T1000 (cell line): ENCODE measurements at places on chromosomes 7 and 10.

GRCh38 chr10:133269367-133269766 is 7.3 kb downstream of the ADAM8 start:
- no peak for DNase-seq

DNA sequence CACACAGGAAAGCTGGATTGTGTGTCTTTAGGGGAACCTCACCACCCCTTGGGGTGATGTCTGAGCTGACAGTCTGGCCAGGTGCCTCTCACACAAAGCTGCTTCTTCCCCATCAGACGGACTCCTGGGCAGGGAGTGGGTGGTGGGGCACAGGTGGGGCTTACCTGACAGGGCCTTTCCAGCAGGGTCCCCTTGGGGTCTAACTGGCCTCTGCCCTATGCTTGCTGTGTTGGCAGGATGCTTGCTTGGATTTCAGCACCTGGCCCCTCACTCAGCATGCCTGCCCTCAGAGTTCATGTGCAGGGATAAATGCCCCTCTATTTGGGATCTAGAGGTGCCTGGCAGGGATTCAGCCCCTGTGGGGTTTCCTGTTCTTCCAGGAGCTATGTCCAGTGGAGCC is 496.9 kb upstream of the ZMIZ1 start:
- DNase-seq, result no peak

DNA sequence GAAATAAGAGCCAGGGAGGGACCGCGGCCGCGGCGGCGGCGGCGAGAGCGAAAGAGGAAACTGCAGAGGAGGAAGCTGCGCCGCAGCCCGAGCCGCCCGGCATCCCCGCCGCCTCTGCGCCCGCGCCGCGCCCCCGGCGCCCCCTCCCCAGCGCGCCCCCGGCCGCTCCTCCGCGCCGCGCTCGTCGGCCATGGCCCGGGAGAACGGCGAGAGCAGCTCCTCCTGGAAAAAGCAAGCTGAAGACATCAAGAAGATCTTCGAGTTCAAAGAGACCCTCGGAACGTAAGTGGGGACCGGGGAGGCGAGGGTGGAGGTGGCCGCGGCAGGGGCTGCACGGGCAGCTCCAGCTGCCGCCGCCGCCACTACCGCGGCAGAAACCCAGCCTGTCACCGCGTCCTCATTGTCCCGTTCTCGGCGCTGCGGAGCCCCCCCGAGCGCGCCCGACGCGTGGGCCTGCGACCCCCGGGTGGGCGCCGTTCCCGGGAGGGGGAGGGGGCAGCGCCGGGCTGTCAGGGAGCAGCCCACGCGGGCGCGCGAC is 351 bp downstream of the CAMK1D start:
- DNase-seq, result no peak

DNA sequence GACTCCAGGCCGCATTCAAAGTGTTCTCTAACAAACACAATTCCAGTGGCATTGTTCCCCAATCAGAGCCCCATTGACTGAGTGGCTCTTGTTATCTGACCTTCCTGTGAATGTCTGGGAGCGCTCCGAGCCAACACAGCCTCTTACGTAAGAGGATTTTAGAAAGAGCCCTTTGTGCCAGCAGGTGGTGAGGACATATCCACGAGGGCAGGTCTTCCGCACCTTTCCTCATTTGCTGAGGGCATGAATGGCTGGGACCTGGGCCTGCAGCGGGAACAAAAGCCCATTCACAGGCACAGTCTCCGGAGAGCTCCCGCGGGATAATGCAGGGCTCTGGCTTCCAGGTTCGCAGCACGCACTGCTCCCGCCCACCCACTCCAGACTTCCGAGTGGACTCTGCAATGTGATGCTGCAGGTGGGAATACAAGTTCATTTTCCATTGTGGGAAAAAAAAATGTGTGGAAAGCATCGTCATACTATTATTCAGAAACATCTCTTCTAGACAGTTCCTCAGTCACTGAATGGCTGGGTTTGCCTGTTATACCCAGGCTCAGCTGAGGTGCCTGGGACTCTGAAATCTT is 295.0 kb upstream of the IGFBP3 start:
- DNase-seq, result no peak

DNA sequence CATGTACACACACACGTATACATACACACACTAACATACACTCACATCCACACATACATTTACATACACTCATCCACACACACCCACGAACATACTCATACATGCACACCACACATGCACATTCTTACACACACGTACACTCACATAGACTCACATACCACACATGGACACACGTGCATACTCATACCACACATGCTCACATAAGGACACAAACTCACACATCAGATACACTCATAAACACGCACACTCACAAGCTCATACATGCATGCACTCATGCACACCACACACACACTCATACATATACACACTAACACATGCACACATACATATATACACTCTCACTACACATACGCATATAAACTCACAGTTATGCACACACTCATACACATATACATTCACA is 1.2 kb upstream of the CALN1 start:
- no peak for DNase-seq
